ENCODE measurements at places on chromosomes 1 and 21.

DNA sequence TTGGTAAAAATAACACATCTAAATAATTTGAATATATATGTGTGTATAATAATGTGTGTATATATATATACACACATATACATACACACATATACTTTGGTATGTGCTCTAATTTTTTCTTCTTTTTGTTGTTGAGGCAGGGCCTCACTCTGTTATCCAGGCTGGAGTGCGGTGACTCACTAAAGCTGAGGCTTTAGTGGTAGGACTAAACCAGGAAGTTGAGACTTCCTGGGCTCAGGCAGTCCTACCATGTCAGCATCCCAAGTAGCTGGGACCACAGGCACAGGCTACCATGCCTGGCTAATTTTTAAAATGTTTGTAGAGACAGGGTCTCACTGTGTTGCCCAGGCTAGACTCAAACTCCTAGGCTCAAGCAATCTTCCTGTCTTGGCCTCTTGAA is 46.7 kb upstream of the CXADR start:
- DNase-seq: no peak

GRCh38 chr1:53576866-53577760 is 117.9 kb downstream of the DMRTB1 start:
- DNase-seq: no peak

DNA sequence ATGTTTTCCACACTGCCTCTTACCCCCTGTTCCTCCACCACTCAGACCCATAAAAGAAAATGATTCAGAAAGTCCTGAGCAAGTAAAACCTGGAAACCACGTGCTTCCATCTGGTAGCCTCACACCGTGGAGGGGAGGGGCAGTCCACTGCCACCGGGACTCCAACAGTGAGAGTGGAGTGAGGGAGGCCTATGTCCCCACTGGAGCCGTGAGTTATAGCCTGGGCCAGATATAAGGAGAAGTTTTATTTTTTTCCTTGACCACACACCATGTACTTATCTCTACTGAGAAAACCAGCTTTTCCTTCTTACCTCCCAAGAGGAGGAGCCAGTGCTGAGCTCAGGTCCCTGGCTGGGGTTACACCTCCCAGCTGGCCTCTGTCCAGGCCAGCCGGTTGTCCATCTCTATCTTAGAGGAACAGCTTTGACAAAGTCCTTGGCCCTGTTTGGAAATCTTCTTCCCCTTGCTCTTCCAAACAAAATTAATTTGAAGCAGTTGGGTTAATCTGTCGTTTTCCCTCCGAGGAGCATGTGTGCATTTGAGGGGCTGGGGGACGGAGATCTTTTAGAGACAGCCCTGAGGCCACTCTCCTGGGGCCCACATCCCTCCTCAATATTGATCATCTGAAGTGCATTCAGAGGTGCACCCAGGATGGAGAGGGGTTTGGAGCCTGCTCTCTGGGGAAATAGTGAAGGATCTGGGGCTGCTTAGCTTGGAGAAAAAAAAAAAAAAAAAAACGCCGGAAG is 49.1 kb upstream of the SERBP1 start:
- no peak for DNase-seq

DNA sequence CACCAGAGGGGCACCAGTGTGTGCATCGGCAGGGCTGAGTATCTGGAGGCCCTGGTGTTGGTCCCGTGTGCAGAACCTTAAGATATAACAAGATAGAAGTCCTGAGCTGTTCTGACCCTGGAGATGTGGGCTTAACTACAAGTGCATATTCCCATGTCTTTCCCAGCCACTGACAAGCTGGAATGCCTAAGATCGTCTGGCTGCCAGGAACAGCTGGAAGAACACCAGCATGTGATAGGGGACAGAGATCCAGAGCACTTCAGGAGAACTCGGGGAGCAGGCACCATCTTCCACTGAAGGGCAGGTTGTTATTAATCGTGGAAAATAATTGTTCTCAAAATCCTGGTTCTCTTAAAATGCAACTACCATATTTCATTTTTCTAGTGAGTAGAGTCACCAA is 419.9 kb upstream of the RUNX1 start:
- DNase-seq: no peak

DNA sequence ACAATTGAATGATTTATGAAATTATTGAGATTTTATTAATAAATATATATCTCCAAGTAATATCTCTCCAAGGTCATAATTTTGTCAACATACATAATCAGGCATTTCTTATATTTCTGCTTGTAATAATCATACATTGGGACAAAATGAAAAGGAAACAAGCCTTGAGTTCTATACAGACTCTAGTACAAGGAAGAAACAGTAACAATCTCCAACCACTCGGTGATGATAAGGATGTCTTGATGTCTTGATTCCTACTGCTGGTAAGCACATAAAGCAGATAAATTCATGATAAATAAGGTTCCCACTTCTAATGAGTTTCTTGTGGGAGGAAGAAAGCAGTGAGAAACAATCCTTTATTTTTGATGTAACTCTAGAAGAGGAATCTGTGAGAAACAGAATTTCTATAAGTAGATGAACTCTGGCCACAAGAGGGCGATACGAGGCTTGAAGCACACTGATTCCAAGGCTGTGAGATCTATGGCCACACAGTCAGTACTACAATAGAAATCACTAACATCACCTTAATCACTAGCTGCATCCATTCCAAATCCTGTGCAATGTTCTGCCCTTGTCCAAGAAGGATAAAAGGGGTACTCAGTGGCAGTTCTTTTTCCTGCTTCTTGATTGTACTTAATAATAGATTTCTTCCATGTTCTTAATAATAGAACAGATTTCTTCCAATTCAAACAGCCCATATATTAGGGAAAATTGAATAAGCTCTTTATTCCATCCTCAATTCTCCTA is 41.4 kb upstream of the LRRC8B start:
- DNase-seq: no peak

GRCh38 chr1:240308096-240308495 is 216.4 kb downstream of the FMN2 start:
- DNase-seq: no peak

- DNase-seq: no peak
These were observed 1712.5 kb downstream of the NCAM2 start for GRCh38 chr21:22710721-22711120.

DNA sequence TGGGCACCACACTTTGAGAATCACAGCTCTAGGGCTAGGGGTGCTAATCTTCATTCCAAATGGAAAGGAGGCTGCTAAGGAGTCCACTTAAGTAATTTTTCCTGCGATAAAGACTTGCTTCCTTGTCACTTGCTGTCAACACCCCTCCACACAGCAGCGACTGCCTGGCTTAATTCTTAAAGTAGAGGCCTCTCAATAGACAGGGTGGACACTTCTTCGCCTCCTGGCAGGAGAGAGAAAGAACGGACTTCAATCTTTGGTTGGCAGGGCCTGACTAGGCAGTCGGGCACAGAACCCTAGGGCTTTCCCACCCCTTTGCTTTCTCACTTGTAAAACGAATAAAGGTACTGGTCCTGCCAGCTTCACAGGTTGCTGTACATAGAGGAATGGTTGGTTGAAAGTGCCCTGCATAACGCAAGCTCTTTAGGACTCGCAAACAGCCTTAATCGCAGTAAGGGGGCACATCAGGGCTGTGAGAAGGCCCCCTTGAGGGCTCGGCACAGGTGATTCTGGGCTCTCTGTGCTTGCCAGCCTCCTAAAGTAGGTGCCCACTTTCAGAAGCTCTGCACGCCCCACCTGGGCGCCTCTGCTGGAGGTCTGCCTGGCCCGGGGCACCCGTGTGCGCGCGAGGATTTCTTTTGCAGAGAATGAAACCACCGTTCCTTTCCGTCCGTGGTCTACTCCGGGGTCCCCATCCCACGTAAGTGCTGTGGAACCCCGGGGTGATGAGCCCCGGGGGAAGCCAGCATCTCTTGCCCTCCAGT is 47.6 kb upstream of the CD34 start:
- no peak for DNase-seq

GRCh38 chr21:45618287-45618686 is 25.2 kb upstream of the PCBP3 start:
- DNase-seq: no peak

GRCh38 chr1:202756391-202756790 is 46.1 kb upstream of the SYT2 start:
- DNase-seq: no peak

DNA sequence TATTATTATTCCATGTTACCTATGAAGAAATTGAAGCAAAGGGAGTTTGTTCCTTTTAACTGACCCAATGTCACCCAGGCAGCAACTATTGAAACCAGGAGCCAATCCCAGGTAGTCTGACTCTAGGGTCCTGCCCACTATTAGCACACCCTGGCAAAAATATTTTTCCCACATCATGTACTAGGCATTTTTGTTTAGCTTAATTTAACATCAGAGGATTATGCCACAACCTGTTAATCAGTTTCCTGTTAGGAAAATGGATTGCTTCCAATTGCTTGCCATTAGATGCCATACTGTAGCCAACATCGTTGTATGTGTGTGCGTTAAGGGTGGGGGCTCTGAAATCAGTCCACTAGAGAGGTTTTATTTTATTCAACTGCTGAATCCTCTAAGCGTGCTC is 281.1 kb downstream of the DNM3 start:
- DNase-seq: no peak

GRCh38 chr1:107493111-107493716 is 352.4 kb downstream of the NTNG1 start:
- no peak for DNase-seq

DNA sequence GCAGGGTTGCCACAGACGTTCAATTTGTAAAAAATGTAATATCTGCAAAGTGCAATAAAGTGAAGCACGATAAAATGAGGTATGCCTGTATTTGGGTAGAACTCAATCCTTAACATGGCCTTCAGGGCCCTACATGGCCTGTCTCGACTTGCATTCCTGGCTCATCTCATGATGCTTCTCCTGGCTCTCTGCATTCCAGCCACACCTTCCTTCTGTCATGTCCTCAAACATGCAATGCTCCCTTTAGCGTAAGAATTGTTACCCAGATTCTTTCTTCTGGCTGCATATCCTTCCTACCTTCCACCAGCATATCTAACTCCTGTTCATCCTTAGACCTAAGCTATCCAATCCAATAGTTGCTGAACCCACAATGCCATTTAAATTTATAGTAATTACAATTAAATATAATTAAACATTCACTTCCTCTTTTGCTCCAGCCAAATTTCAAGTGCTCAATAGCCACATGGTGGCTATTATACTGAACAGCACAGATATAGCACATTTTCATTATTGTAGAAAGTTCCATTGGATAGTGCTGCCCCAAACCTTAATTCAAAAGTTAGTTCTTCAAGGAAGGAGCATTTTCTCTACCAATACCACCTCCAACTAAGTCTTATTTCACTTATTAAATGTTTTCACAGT is 32.6 kb downstream of the FGGY start:
- DNase-seq: no peak

GRCh38 chr1:87833166-87833565 is 504.5 kb downstream of the LMO4 start:
- DNase-seq: no peak

- DNase-seq: no peak
These were observed 9.2 kb downstream of the CLDN8 start for GRCh38 chr21:30206551-30207251.

GRCh38 chr1:226658546-226659125 is 80.4 kb downstream of the ITPKB start:
- DNase-seq: no peak

DNA sequence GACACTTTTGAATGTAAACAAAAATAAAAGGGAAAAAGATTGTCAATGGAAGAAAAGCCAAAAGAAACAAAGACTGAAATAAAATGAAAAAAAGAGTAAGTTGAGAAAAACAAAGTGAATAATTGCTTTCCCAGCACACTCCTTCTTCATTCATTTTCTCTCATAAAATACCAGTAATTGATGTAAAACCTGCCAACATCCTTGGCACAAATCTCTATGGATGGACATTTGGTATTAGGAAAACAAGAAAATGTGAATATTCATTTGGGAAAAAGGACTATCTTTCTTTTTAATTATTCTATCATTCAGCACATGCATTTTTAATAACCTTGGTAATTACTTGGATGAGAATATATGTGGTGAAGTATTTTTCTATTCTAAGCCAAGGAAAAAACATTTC is 204.4 kb upstream of the TNR start:
- no peak for DNase-seq

DNA sequence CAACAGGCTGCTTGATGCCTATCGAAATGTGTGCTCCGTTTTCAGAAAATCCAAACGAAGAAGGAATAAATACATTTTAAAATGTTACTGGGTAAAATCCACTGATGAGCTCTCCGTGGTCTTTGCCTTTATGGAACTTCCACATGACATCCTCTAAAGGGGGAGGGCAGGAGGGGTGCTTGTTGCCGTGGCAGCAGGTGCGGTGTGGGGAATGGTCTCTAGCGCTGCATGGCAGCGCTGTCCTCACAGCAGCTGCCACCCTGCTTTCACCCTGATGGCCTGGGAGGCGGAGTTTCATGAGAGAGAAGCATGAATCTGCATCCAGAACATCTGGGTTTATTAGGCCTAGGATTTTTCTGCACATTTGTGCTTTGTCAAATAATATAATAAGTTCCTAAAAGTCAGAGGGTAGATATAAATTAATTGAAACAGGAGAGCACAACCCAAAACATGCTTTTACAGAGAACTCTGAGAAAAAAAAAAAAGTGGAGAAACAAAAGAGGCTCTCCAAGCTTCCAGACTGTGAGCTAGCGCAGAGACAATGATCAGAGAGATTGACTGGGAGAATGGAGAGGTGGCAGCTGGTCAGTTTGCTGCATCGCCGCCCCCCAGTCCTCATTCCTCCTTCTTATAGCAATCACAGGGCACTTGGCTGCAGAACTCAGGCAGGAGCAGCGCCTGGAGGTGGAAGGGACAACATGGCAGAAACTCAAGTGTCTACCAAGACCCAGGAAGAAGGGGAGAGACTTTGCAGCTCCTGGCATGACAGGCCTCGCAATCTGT is 228.6 kb downstream of the DSCAM start:
- no peak for DNase-seq

- DNase-seq: no peak
These were observed 22.6 kb upstream of the RAP1GAP start for GRCh38 chr1:21691739-21692138.

DNA sequence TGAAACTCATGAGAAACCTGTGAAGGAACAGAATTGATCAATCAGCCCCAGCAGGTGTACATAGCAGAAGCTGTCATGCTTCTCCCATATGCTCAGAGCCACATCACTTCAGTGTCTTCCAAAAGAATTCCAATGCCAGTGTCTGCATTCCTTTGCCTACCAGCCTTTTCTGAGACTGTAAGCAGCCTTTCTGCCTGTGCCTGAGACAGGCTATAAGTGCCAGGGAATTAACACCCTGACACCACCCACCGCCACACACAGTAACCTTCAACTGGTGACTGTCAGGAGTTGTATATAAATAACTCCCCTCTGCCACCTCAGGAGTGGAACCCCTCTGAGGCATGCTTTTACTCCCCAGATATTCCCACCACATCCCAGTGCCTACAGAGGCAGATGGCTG is 38.1 kb upstream of the SLAMF9 start:
- no peak for DNase-seq

- DNase-seq: no peak
These were observed 9.8 kb downstream of the SDHC start for GRCh38 chr1:161324020-161324419.

DNA sequence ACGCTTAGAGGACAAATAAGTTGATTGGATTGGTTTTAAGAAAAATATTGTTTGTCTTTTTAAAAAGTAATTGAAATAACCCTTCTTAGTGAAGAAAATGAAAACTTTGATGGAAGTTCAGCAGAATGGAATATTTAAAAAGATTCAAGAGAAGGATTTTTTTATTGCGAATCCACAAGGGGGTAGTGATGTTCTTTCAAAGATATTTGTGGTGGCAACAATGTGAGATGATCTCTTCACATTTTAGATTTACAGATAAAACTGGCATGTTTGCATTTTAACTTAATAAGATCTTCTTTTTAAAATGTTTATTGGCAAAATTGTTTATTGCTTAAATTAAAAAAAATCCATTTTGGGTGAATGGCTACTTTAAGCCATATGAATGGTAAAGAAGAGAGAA is 8.9 kb downstream of the CAMTA1 start:
- no peak for DNase-seq
